Thyroid gland (tissue), 4 donors: ENCODE measurements at places on chromosomes 4 and X. TPM values are rescaled to one million over a fixed set of nuclear protein-coding genes. Genes with fewer than 3 reads are reported as not detected.

GRCh38 chr4:162560073-162560472 lies 396.3 kb upstream of the FSTL5 start:
- no peak for DNase-seq
- no peaks in the 10 kb centered on the region for H3K4me1 ChIP-seq
- H3K36me3 ChIP-seq, result no peaks in the 10 kb centered on the region
- no peaks in the 10 kb centered on the region for H3K27me3 ChIP-seq

Gene SMR3B
- not detected for total RNA-seq

DNA sequence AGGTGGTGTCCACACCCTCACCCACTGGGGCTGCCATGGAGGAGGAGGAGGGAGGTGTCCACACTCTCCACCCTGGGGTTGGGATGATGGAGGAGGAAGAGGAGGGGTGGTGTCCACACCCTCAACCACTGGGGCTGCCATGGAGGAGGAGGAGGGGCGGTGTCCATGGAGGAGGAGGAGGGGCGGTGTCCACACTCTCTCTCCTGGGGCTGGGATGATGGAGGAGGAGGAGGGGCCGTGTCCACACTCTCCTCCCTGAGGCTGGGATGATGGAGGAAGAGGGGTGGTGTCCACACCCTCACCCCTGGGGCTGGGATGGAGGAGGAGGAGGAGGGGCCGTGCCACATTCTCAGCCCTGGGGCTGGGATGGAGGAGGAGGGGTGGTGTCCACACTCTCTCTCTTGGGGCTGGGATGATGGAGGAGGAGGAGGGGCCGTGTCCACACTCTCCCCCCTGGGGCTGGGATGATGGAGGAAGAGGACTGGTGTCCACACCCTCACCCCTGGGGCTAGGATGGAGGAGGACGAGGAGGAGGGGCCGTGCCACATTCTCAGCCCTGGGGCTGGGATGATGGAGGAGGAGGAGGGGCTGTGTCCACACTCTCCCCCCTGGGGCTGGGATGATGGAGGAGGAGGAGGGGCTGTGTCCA lies 231.7 kb downstream of the CRLF2 start:
- no peaks in the 10 kb centered on the region for H3K4me1 ChIP-seq
- no peak overlapping the region for H3K4me3 ChIP-seq
- no peaks in the 10 kb centered on the region for H3K36me3 ChIP-seq

- no peaks in the 10 kb centered on the region for H3K27me3 ChIP-seq
- no peaks in the 10 kb centered on the region for H3K36me3 ChIP-seq
- DNase-seq, result no peak
- no peak overlapping the region for H3K4me3 ChIP-seq
- no peaks in the 10 kb centered on the region for H3K4me1 ChIP-seq
- H3K27ac ChIP-seq, result no peak overlapping the region
These were observed 65.5 kb downstream of the CRMP1 start for GRCh38 chr4:5827108-5828004.

- H3K27ac ChIP-seq, result no peak overlapping the region
- H3K27me3 ChIP-seq, result no peaks in the 10 kb centered on the region
- H3K4me3 ChIP-seq, result no peak overlapping the region
These were observed 21.1 kb downstream of the RASSF6 start for GRCh38 chr4:73599182-73599581.
